ENCODE measurements at places on chromosomes 3 and 15. TPM values are rescaled to one million over a fixed set of nuclear protein-coding genes. Genes with fewer than 3 reads are reported as not detected.

DNA sequence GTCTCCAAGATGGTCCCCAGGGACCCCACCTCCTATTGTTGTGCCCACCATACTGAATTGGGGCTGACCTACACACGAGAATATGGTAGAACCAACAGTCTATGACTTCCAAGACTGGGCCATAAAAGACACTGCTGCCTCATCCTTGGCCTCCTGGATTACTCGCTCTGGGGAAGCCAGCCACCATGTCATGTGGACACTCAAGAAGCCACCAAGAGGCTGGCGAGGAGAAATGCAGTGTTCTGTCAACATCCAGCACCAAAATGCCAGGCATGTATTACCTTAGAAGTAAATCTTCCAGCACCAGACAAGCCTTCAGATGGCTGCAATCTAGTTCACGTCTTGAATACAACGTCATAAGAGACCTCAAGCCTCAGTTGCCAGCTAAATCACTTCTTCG is 17.1 kb upstream of the TPM1 start:
- no peak for DNase-seq

The HIGD2B gene
- not detected for total RNA-seq

- DNase-seq, result no peak
Measured at GRCh38 chr3:148957586-148957985, 33.8 kb upstream of the GYG1 start.

The TRIM71 gene
- total RNA-seq, result 0.05 TPM

- DNase-seq, result no peak
Measured at GRCh38 chr3:38125305-38126120, 11.4 kb downstream of the ACAA1 start.

The ANKRD63 gene
- total RNA-seq, result 0.35 TPM

- DNase-seq, result peak; percentile 77
Measured at GRCh38 chr3:149590691-149591441, 67.0 kb downstream of the WWTR1 start.

DNA sequence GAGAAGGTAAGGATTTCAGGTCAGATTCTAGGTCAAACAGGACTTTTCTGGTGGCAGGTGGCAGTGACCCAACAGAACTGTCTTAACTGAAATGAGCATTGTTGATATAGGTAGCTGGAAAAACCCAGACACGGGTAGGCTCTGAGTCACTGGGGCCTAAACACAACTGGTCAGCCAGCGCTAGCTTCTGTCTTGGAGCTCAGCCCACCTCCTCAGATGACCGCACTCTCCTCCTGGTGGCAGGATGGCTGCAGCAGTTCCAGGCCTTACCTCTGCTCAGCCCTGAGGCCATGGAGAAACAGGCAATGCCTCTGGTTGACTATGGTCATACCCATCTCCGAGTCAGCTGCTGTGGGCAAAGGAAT is 61.1 kb upstream of the GATA2 start:
- DNase-seq, result no peak

GRCh38 chr3:69815970-69816369 is 76.7 kb downstream of the MITF start:
- DNase-seq, result no peak

DNA sequence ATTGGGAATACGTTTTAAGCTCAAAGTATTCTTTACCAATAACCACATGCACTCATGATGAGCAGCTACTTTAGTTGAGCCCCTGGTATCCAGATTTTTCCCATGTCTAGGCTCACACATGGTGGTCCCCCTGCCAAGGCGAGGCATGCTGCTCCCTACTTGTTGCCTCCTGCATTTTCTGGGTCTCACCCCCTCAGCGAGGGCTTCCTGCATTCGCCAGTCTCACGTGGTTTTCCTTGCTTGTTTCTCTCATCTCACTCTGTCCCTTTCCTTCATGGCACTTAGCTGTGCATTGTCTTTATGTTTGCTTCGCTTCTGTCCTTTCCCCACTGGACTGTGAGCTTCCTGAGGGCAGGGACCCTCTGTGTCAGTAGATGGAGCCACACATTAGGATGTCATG is 99.2 kb downstream of the PDZRN3 start:
- no peak for DNase-seq

The SCAPER gene
- total RNA-seq, result 15.1 TPM

GRCh38 chr15:101407439-101407838 is 82.1 kb downstream of the PCSK6 start:
- no peak for DNase-seq

GRCh38 chr3:117534138-117534537 is 824.6 kb downstream of the TUSC7 start:
- no peak for DNase-seq

The TRAK1 gene
- 10.3 TPM for total RNA-seq

- DNase-seq, result peak; percentile 26
Measured at GRCh38 chr3:191761906-191762305, 300.9 kb downstream of the PYDC2 start.

The MKRN2OS gene
- not detected for total RNA-seq

DNA sequence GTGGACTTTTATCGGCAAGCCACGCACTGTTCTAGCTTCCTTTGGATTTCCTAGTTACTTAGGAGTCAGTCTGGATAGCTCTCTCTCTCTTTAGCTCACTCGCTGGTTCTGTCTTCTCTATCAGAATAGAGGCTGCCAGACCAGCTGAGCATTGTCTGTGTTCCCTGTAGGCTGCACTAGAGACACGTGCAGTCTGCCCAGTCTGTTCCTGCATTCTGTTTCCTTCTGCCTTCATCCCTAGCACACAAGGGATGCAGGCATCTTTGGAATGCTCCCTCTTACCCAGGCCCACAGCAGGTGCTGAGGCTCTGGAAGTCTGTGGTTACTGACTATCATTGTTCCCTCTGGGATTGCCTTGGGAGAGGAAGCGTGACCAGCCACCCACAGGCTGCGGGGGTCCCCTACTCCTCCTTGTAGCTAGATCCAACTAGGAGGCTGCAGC is 322.8 kb downstream of the ZNF621 start:
- DNase-seq, result peak; percentile 93
